Chondrocyte (in vitro differentiated cells): ENCODE measurements at places on chromosomes 6 and 20.
A peak's percentile ranks its signal among the peaks of the same experiment; 100 is the strongest.

GRCh38 chr6:155417454-155417853 is 38.2 kb downstream of the NOX3 start:
- no peak for DNase-seq

GRCh38 chr6:26659042-26659999 is at the start of gene ZNF322:
Gene ZNF322 (minus strand): TSS chr6:26659746. CDS start chr6:26638553, 21,193 bp downstream.
- peak; percentile 98 for DNase-seq

- DNase-seq = no peak
Observed at GRCh38 chr6:32796848-32797776, 19.7 kb downstream of the HLA-DOB start.

DNA sequence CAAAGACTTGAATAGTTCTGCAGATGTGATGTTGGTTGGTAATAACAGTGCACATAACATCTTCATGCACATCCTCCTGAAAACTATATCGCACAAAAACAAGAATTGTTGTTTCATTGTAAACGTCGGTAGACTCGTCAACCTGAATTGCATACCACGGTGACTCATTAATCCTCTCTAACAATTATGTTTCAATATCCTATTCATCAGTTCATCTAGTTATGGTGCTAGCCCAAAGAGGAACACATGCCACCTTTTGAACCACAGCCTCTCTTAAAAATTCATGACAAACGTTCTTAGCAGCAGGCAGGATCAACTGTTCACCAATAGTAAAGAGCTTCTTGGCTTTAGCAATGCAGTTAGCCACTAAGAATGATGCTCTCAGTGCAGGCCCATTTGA is 25.0 kb downstream of the CRYBG1 start:
- DNase-seq = no peak

DNA sequence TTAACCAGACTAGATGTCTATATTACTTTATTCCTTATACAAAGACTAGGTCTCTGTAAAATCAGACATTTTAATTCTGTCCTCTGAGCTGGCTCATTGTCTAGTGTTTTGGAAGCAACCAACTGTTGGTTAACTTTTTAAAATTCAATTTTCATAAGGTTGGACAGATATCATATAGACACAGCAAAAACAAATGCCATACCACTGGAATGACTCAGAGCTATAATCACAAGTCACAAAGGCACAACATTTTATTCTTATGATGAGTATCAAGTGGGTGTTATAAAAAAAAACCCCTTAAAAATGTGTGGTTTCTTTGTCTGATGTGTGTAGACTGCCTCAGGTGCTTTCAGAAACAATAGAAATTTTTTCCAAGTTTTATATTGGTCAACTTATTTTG is 296.2 kb upstream of the MARCKS start:
- no peak for DNase-seq

DNA sequence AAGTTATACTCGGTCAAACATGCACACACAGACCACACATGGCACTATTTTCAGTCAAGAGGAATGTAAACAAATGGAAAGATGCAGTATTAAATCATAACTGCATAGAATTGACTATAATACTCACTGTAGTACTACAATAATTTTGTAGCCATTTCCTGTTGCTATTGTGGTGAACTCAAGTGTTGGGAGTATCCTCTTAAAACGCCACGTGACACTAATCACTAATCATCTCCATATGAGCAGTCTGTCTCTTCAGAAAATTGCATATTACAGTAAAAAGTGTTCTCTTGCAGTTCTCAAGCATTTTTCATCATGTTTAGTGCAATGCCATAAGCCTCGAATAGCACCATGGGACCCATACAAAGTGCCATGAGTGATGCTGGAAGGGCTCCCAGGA is 258.7 kb upstream of the ID4 start:
- DNase-seq = no peak

DNA sequence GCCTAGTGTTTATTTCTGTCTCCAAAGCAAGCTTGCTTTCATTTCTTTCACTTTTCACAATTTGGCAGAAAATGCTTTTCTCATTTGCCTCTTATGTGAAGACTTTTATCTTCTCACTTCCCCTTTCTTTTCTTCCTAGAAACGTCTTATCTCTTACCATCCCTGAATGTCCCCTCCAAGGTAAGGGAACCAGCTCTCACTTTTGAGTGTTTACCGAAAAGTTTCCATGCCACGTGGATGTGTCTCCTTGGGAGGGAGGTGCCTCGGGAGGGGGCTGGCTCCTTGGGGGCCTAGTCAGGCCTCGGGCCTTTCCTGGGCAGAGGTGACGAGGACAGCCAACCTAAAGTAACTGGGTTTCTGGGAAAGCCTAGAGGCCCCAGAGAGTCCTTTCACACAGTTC is 127.4 kb downstream of the CD24 start:
- DNase-seq = no peak

DNA sequence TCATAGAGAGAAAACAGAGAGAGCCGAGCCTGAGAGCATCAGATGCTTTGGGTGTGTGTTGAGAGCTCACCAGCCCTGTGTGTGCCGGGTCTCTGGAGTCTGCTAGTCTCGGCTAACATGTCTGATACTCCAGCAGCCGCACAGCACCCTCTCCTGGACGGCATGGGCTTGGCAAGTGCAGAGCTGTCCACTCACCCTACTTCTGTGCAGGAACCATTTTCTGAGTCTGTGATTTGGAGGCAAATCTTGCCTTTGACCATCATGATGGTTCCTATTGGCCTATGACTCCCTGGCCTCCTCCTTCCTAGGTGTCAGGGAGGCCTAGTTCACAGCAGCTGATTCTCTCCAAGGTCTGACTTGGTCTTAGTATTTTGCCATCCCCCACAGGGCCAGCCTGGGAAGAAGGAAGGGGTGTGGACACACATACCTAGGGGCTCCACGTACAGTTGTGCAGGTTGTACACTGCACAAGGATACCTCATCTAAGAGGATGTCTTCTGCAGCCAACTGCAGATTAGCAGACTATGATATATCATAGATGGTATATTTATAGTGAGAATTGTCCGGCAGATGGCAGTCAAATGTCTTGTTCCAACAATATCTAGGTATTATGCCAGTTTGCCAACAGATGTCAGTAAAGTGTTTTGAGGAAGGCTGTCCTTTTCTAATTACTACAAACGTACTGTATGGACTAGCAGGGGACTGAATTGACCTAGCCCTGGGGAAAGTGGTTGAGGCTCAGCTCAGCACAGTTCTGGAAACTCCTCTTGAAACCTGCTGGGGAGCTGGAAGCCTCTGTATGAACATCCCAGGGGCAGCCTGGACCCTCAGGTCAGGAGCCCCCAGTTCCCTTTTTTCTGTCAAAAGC is 13.0 kb downstream of the FGD2 start:
- DNase-seq = no peak

GRCh38 chr6:41332842-41333736 is 2.3 kb upstream of the NCR2 start:
- no peak for DNase-seq

- no peak for DNase-seq
Observed at GRCh38 chr20:32551693-32552092, 33.4 kb downstream of the NOL4L start.

GRCh38 chr6:109260126-109260525 is 122.1 kb downstream of the CD164 start:
- DNase-seq = no peak
